Jurkat, Clone E6-1 (cell line): ENCODE measurements at places on chromosomes 13 and 19.

- DNase-seq = no peak
These were observed 6.0 kb upstream of the B3GNT8 start for GRCh38 chr19:41433171-41433570.

GRCh38 chr13:73591861-73592260 lies 533.1 kb downstream of the KLF5 start:
- no peak for DNase-seq

GRCh38 chr19:31350033-31350692 lies 927 bp upstream of the TSHZ3 start:
- no peak for DNase-seq

GRCh38 chr13:60435762-60436374 lies 38.8 kb downstream of the TDRD3 start:
- DNase-seq = peak; percentile 18

DNA sequence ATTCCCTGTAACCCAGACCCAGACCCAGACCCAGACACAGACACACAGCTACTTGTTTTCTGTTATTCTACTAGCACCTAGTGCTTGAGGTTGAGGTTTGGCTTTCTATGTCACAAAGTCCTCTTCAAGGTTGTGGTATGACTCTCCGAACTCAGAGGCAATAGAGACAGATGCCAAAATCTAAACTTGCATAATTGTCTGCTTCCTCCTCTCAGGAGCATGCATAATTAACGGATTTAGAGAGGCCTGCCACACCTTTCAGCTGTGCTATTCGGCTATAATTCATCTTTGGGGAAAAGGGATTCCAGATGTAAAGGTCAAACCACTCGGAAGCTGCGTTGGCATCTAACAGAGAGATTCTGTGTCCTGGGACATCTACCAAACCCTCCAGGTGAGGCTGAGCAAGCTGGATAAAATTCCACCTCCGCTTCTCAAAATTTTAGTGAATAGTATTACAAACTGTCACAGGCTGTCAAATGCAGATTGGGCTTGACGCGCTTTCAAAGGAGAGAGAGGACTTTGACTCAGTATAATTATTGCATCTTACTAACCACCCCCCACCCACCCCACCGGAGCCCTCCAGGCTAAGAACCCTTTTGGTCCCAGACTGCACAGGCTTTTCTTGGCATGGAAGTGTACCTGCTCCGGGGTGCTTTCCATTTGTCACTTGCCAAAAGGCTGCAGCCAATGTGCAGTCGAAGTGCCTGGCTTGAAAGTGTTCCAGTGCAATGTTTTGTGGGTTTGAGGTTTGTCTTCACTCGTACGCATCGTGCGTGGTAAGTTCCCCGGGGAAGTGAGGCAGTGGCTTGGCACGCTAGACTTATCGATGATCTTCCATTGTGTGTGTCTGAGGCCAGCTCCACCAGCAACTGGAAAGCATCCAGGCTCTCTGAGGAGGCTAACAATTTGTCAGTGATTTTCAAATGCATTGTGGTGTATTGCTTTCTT lies 194.1 kb downstream of the TDRD3 start:
- DNase-seq = peak; percentile 47

GRCh38 chr13:41700790-41701310 lies 243.5 kb downstream of the RGCC start:
- no peak for DNase-seq

DNA sequence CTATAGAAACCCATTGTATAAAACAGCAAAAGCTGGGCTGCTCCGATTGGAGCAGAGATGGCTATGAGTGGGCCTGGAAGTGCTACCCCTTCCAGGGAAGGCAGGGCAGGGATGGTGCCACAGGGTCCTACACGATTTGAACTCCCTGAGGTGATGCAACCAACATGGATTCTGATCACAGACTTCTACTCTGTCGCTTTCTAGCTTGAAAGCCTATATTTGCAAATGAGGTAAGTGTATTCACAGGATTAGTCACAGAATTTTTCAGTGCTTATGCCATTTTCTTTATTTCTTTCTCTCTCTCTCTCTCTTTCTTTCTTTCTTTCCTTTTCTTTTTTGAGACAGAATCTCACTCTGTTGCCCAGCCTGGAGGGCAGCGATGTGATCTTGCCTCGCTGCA lies 179.0 kb downstream of the SPRY2 start:
- no peak for DNase-seq

GRCh38 chr13:27839809-27840467 lies 47.7 kb downstream of the GSX1 start:
- DNase-seq = no peak

DNA sequence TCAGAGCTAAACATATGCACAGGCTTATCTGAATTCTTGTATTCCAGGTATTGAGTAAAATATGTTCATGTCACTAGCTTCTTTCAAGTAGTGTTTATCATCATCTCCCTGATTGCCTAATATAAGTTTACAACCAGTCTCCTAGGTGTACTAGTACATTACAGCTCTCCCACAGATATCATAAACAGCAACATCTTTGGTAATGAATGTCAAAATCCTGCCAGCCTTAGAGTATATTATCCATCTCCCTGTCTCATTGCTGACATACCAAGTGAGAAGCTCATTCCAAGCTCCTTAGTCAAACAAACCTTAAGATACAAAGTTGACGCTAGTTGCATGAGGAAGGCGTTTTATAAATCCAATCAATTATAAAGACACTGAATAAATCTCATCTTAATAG lies 689.1 kb upstream of the GPC6 start:
- DNase-seq = no peak

DNA sequence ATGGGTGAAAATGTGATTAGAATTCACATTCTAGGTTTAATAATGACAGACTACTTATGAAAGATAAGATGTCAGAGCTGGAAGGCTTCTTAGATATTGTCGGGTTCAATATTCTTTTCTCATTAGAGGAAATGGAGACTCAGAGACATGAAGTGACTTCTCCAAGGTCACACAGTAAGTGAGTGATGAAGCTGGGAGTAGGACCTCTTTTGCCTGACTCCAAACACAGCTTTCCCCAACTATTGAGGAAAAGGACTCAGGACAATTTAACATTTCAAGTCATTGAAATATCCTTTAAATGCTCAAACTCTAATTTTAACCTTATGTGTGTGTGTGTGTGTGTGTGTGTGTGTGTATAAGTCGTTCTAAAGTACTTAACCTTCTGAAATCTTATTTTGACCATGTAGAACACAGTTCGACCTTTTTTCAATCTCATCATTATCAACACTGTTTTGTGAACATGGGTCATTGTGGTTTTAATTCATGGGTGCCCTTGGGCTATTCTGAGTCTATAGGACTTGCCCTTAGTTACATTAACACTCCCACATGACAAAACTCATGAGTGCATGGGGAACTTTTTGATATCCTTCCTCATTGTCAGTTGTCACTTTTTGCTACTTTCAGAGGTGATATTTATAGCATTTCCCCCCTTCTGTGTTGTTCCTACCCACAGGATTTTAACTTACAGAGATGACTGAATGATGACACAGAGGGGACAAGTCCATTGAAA lies 53.0 kb downstream of the LRCH1 start:
- DNase-seq = no peak

DNA sequence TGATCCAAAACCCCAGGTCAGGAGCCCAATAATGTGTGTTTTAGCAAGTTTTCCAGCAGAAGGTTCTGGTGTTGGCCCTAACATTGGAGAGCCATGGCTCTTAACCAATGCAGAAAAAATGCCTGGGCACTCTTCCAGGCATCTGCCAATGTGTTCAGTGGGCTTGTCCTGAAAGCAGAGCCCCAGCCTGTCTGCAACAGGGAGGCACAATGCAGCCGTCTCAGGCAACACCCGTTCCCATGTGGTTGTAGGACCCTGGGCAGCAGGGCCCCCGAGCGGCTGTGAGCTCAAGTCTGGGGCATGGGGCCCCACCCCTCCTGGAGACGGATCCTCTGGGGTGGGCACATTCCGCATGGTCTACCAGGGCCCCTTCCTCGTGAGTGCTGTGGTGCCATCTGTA lies 58.1 kb upstream of the SIAH3 start:
- DNase-seq = no peak

- no peak for DNase-seq
These were observed 20.9 kb upstream of the ZNF83 start for GRCh38 chr19:52659013-52659412.

- no peak for DNase-seq
These were observed 1.3 kb downstream of the RFX1 start for GRCh38 chr19:14004619-14005348.

DNA sequence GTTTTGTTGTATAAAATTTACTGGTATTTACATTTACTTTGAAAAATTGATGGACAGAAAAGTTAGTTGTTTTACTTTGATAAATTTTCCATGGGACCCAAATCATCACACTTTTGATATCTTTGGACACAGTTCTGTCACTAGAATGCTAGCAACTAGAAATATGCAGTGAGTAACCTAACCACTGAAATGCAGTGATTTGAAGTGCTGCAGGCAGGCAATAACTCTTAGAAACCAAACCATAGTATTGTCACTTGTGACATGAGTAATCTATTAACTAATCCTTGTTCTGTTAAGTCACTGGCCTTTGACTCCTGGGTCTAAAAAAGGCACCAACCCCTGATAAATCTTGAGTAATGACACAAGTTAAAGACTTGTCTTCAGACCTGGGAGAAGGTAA lies 620.0 kb upstream of the ATXN8OS start:
- DNase-seq = no peak

- DNase-seq = no peak
These were observed 17.2 kb downstream of the RASA3 start for GRCh38 chr13:114115191-114115671.

DNA sequence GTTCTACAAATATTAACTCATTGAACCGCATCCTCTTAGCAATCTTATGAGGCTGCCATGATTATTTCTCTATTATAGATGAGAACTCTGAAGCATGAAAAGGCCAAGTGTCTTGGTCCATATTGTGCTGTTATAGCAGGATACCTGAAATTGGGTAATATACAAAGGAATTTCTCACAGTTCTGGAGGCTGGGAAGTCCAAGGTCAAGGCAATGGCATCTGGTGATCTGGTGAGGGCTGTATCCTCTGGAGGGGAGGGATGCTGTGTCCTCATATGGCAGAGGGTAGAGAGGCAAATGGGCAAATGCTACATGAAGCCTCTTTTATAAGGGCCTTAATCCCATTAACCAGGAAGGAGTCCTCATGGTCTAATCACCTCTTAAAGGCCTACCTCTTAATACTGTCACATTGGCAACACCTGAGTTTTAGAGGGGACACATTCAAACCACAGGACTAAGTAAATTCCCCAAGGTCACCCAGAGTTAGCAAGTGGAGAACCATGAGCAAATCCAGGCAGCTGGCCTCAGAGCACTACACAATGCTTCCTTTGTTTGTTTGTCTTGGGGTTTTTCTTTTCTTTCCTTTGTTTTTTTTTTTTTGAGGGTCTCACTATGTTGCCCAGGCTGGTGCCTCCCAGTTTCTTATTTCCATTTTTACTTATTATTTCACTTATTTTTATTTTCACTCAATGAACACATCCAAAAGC lies 55.9 kb upstream of the LATS2 start:
- no peak for DNase-seq

GRCh38 chr13:40023595-40024203 lies 368.2 kb downstream of the COG6 start:
- no peak for DNase-seq

GRCh38 chr13:51327961-51328360 lies 11.5 kb upstream of the SERPINE3 start:
- DNase-seq = no peak

- DNase-seq = no peak
These were observed 16.0 kb upstream of the OLFM2 start for GRCh38 chr19:9952276-9952675.

DNA sequence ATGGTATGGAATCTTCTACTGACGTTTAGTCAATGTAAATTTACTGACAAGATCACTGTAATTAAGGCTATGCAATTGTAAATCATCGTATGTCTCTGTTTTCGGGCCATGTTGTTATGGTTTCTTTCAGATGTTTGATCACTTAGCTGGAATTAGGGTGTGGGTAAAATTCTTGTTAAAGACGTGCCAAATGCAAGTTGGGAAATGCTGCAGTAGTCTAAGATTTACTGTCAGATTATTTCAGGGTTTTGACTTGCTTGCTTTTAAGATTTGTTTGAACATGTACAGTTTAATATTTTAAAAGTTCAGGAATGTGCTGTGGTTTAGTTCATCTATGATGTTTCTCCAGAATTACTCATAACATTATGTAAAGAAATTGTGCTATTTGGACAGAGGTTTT lies 10.8 kb downstream of the NDFIP2 start:
- no peak for DNase-seq
